Muscle of leg (tissue), 16 donors: ENCODE measurements at places on chromosomes 7 and 10. TPM values are rescaled to one million over a fixed set of nuclear protein-coding genes. Genes with fewer than 3 reads are reported as not detected.

CHRM2 gene
- 0.12 TPM for polyA plus RNA-seq

DNA sequence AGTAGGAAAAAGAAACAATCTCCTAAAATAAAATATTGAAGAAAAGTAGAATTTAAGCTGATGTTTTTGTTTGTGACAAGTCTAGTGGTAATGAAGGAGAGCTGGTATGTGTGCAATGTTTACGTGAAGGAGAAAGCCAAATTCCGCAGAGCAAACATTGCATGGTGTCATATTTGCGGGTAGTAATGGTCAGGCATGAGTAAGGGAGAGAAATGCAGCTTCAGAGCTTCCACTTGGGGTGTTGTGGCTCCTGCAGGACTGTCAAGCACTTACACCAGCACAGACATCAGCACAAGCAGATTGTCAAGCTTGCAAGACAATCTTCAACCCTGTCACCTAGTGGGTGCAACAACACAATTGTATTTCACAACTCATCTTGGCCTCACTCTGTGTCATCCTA is 136.5 kb upstream of the ETV1 start:
- H3K36me3 ChIP-seq, result no peaks in the 10 kb centered on the region
- H3K27me3 ChIP-seq, result no peaks in the 10 kb centered on the region
- H3K27ac ChIP-seq, result no peak overlapping the region
- no peaks in the 10 kb centered on the region for H3K4me1 ChIP-seq
- no peak for DNase-seq

GRCh38 chr7:124399941-124400340 is 365.7 kb downstream of the GPR37 start:
- H3K27ac ChIP-seq, result no peak overlapping the region
- no peaks in the 10 kb centered on the region for H3K27me3 ChIP-seq
- H3K4me1 ChIP-seq, result no peaks in the 10 kb centered on the region
- H3K36me3 ChIP-seq, result no peaks in the 10 kb centered on the region
- no peak overlapping the region for H3K4me3 ChIP-seq

DNA sequence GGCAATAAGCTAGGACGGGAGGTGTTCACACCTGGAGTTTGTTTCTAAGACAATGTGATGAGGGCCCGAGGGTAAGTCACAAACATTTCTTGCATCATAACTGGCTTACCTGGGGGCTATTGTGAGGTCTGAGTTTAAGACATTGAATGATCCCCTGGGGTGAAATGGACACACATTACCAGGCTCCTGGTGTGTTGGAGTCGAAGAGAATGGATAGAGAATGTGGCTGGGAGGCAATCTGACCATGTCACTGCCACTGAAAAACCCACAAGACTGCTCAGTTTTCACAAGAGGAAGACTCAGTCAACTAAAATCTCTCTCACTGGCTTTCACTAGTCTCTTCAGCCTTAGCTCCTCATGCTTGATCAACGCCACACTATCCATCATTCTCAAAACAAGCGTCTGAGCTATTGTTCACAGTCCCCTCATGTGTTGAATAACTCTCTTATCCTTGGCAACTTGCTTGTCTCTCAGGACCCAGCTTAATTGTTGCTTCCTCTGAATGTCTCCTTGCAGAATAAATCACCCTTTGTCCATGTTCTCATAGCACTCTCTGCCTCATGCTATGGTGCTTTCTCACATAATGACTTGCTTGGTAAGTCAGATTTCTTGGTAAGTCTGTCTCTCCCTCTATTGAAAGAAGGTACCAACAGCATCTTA is at the start of gene C10orf120:
C10orf120 (minus strand) TSS at position 51 of the 660 bp plus-strand sequence. CDS start 56 bp downstream, outside the sequence.
- no peaks in the 10 kb centered on the region for H3K36me3 ChIP-seq
- H3K4me3 ChIP-seq, result no peak within 1 kb of the TSS
- H3K4me1 ChIP-seq, result no peaks in the 10 kb centered on the region
- H3K27ac ChIP-seq, result no peak within 1 kb of the TSS

DNA sequence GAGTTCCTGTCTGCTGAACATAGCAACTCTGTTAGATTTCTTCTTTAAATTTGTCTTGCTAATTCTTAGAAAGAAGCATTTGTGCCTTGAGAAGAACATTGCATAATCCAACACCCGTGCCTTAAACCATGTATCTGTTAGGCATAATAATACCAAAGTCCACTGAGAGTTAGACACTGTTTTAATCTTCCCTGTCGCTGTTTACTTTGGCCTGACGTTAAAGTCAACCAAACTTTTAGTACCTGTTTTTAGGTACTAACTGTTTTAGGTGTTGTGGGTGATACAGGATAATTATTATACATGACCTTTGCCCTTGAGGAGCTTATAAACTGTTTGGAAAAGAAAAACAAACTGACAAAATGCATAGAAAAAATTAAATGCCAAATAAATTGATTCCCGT is 43.6 kb downstream of the KLHDC10 start:
- no peak overlapping the region for H3K27ac ChIP-seq
- no peak overlapping the region for H3K4me3 ChIP-seq
- no peak for DNase-seq
- H3K27me3 ChIP-seq, result no peaks in the 10 kb centered on the region
- H3K4me1 ChIP-seq, result peaks cover 2% of the 10 kb centered on the region

- H3K27ac ChIP-seq, result peak overlapping the region; percentile 93
- H3K36me3 ChIP-seq, result no peaks in the 10 kb centered on the region
- peak; percentile 90 for DNase-seq
- peaks cover 48% of the 10 kb centered on the region for H3K4me1 ChIP-seq
These were observed 20.3 kb upstream of the KLF6 start for GRCh38 chr10:3805201-3805790.

GRCh38 chr10:22634606-22635459 is 79.5 kb downstream of the PIP4K2A start:
- peaks cover 4% of the 10 kb centered on the region for H3K4me1 ChIP-seq
- DNase-seq, result no peak
- H3K36me3 ChIP-seq, result no peaks in the 10 kb centered on the region
- no peaks in the 10 kb centered on the region for H3K27me3 ChIP-seq

DNA sequence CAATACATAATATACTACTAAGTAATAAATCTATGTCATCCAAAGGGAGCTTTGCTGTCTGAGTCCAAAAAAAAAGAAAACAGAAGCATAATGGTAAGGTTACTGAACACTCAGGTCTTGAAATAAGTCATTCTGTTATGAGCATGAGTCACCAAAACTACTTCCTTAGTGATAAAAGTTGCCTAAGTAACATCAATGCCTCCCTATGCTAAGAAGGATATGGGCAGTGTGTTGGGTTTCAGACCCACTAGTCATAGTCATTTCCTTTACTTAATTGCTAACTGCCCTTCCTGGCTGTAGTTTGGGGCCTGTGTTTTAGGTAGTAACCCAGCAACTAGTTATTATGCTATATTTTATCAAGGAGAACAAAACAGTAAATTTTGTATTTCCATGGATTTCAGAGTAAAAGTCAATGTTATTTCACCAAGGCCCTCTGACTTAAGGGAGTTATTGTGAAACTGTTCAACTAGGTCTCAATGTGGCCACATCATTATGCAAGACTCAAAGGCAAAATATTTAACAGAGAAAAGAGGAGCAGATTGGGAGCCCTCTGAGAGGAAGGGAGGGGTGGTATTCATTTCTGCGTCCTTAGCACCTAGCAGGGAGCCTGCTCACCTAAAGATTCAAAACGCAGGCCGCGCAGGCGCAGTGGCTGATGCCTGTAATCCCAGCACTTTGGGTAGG is 11.7 kb upstream of the VIM start:
- H3K4me1 ChIP-seq, result no peaks in the 10 kb centered on the region
- H3K27me3 ChIP-seq, result no peaks in the 10 kb centered on the region
- peak; percentile 71 for DNase-seq
- peak overlapping the region; percentile 77 for H3K27ac ChIP-seq

GRCh38 chr10:25226775-25227682 is 52.2 kb downstream of the GPR158 start:
- peak; percentile 15 for DNase-seq
- no peaks in the 10 kb centered on the region for H3K4me1 ChIP-seq
- H3K27ac ChIP-seq, result no peak overlapping the region
- H3K36me3 ChIP-seq, result no peaks in the 10 kb centered on the region
- H3K27me3 ChIP-seq, result no peaks in the 10 kb centered on the region

GRCh38 chr7:139775829-139776266 is 1.9 kb downstream of the HIPK2 start:
- peaks cover 16% of the 10 kb centered on the region for H3K4me1 ChIP-seq
- peaks cover 6% of the 10 kb centered on the region for H3K27me3 ChIP-seq
- peak; percentile 90 for DNase-seq

IGF2BP3 gene
- 31.5 TPM for polyA plus RNA-seq

GRCh38 chr7:33485747-33486493 is 356.6 kb downstream of the BBS9 start:
- no peak overlapping the region for H3K4me3 ChIP-seq
- no peak overlapping the region for H3K27ac ChIP-seq
- H3K36me3 ChIP-seq, result no peaks in the 10 kb centered on the region
- no peak for DNase-seq
- H3K4me1 ChIP-seq, result no peaks in the 10 kb centered on the region
